NCI-H1694 (cell line): ENCODE measurements at places on chromosomes 7 and 10.

GRCh38 chr10:3516234-3516922 is 268.6 kb downstream of the KLF6 start:
- no peak for DNase-seq

DNA sequence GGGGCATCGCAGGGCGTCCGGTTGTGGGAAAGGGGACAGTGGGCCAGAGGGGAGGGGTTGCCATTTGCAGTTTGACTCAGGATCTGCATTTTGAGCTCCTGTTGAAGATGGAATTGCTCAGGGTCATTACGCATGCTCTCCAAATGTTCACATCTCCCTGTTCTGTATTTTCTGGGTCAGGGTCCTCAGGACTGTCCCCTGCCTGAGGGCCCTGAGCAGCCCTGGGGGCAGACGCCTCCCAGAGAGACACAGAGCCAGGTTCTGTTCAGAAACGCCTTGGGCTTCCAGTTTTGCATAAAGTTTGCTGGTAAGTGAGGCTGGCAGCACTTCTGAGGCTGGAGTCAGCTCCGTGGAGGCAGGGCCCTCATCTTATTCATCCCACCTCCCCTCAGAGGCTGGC is 34.1 kb upstream of the NUB1 start:
- DNase-seq = no peak

GRCh38 chr7:84714765-84715164 is 472.1 kb downstream of the SEMA3D start:
- no peak for DNase-seq

GRCh38 chr10:120873741-120874140 is 22.6 kb downstream of the WDR11 start:
- no peak for DNase-seq

DNA sequence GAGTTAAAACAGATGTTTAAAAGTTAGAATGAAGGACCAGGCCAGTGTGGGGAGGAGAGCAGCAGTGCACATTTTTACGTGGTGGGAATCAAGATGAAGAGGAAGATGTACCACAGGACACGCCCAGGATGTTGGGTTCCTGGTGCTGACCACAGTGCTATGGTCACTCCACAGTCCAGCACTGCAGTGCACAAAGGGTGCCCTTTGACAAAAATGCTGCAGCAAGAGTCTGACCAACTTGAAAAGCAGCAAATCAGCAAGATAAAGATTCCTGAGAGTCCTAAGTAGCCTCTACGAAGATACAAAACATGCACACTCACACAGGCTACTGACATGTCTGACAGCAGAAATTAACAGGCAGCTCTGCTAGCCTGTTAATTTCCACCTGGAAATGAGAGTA is 107.1 kb downstream of the PIP4K2A start:
- DNase-seq = no peak

- DNase-seq = no peak
These were observed 115.3 kb downstream of the PLPP4 start for GRCh38 chr10:120572307-120572706.

- no peak for DNase-seq
These were observed 565.0 kb downstream of the XPNPEP1 start for GRCh38 chr10:109358325-109358724.

DNA sequence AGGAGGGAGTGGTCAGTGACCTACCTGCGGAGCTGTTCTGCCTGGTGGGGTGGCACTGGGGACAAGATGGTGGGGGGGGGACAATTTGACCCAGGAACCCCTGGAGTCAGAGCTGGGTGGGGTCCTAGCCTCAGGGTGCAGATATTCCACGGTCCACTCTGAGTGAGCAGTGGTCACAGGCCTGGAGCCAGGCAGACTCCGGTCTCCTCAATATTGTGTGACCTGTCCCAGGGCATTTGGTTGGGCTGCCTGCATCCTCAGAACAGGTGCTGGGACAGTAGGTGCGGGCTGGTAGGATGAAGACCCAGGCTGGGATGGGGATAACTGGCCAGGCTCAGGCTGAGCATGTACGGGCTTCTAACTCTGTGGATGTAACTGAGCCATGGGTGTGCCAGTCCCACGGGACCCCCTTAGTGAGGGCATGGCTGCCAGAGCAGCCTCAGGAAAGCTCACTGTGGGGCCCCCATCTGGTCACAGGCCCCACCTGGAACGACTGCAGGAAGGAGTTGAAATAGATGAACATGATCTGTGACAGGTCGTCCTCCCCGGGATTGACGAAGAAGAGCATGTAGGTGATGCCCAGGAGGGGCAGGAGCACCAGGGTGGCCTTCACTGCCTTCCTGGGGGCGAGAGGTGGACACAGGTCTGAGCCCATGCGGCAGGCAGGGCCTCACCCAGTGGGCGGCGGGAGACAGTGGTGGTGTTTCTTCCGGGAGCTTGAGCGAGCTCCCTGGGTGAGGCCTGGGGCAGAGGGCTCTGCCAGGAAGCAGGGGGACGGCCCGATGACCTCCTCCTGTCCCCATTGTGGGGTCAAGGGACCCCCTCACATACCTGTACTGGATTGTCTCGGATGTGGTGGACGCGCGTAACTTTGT is 26.9 kb downstream of the CRHR2 start:
- DNase-seq = no peak

DNA sequence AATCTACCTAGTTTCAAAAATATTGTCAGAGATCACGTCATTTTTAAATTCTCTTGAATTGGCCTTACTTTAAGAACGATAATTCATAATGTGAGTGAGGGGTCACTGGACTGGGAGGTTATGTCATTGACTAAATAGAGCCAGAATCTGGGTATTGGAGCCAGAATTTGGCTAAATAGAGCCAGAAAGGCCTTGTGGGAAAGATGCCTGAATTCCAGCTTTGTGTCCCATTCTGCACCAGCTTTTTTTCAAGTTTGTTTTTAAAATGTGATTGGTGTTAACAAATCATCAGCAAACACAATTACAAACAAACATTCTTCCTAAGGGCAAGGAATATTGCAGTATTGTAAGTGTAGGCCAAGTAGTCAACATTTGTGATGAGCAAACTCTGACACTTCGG is 233.2 kb upstream of the PRKCQ start:
- DNase-seq = no peak

GRCh38 chr7:24967696-24968095 is 12.3 kb downstream of the OSBPL3 start:
- no peak for DNase-seq

DNA sequence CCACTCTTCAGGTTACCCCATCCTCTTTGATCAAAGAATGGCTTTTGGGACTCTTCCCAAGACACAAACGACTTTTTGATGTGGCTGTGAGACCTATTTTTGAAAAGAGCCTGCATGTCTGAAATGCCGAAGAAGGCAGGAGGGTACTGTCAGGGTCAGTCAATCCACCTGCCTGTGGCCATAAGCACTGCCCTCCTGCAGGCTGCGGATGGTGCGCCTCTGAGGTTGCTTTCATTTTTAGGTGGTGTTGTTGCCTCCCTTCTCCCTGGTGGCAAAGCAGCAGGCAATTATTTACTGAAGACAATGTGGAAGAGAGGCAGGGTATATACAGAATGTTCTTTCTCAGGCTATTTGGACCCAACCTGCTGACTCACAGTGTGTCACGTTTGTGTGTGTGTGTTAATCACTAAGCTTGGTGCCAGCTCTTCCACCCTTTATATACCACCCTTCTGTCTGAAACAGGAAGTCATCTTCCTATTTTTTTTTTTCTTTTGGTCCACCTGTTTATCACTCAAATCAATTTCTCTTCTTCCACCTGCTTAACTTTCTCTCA is 1421.2 kb upstream of the CELF2 start:
- DNase-seq = no peak

GRCh38 chr10:62244785-62245467 is 23.7 kb downstream of the RTKN2 start:
- DNase-seq = peak; percentile 46

GRCh38 chr7:30184791-30185487 is 50.2 kb downstream of the MTURN start:
- DNase-seq = no peak

DNA sequence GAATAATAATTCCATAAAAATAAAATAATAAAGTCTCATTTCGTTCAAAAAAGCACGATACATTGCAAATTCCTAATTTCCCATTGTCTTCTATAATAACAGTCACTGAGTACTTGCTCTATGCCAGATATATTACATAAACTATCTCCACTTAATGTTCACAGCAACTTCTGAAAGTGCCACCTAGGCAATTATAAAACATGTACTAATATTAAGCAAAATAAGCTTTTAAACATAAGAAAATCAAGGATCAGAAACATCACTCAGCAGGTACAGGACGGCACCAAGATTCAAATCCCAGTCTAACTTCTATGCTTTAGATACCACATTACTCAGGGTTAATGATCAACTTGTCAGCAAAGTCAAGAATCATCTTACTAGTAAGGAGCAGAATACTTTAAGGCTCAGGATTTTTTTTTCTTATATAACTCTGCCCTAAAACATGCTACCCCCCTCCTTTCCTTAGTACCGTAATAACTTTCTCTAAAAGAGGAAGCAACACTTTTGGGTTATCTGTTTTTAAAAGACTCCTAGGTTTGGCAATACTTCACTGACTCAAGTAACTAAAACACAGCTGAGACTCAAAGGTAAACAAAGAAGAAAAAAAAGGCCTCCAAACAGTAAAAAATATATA is 51.3 kb downstream of the USP6NL start:
- DNase-seq = no peak

- DNase-seq = no peak
These were observed 396.1 kb upstream of the KLF6 start for GRCh38 chr10:4181081-4181480.

- no peak for DNase-seq
These were observed 44.1 kb downstream of the NPY start for GRCh38 chr7:24328050-24328449.

- DNase-seq = no peak
These were observed 351 bp downstream of the CAMK1D start for GRCh38 chr10:12349629-12350166.

GRCh38 chr7:136104269-136104603 is 127.1 kb upstream of the MTPN start:
- DNase-seq = no peak

DNA sequence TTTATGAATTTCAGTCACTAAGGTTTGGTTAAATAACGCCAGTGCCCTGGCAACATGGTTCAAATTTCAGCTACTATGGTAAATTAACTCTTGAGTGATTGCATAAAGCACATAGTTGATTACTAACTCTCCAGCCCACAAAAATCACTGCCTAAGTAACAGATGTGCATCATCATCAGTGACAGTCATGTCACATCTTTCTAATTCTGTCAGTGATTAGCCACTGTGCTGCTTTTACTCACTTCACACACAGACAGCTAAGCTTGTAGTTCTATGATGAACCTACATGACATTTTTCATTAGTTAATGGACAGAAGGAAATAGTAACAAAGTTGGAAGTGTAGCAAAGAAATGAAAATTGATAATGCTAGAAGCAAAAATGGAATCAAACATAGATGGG is 108.9 kb downstream of the DNAH11 start:
- no peak for DNase-seq

DNA sequence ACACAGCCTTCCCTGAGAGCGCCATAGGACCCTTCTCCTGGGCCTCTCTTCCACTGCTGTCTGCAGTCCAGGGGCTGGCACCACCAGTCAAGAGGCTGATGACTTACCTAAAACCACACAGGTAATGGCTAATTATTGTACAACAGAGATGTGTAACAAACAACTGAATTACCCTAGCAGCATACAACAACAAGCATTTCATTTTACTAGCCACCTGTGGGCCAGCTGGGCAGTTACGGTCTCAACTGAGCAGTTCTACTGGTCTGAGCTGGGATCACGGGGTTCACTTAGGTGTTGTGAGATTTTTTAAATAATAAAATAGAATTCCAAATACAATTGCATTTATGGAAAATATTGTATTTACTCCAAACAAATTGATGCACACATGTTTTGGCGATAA is 431.9 kb downstream of the TNS3 start:
- DNase-seq = no peak

DNA sequence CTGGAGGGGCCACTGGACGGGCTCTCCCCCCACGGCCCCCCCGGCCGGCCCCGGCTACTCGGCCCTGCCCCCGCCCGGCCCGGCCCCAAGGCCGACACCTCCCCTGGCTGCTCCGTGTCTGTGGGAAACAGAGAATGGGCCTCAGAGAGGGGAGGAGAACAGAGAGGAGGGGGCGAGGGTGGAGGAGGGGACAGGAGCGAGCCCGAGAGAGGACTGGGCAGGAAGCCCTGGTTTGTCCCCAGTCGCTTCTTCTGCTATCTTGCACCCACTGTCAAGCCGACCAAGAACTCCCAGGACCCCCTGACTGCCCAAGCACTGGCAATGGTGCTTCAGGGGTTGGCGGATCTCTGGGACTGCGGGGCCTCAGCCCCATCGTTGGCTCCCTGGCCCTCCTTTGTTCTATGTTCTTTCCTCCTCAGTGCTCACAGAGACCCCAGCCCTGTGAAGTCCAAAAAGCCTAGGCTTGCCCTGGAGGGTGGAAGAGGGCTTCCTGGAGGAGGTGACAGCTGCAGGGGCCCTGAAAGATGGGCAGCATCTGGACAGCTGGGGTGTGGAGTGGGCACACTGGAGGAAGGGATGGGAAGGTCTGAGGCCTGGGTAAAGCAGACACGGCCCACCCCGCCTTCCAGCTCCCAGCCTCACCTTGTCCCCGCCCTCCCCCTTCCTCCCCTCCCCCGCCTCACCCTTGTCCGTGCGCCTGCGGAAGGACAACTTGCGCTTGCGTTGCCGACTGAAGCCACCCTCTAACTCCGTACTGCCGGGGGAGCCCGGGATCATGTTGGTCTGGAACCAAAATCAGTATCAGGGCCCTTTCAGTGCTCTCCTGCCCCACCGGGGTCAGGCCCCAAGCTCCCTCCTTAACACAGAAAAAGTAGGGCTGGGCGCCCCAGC is 30.1 kb downstream of the KCNH2 start:
- no peak for DNase-seq
